ENCODE measurements at places on chromosomes 13 and 19.

- DNase-seq: no peak
Observed at GRCh38 chr13:20938302-20938701, 35.8 kb upstream of the XPO4 start.

DNA sequence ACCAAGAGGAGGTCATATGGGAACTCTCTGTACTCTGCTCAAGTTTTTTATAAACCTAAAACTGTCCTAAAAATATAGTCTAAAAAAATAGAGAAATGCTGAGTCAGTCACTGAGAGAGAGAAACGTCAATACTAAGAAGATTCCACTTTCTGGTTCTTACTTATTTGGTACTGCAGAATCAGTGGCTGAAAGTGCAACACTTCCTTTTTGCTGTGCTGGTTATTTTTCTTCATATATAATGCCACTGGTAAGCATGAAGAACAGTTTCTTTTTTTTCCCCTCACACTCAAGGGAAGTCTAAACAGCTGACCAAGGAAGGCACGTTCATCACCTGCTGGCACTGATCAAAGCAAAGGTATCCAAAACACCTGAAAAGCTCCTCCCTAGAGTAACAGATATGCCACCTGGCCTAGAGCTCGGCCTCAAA lies 44.3 kb upstream of the N4BP2L1 start:
- no peak for DNase-seq

GRCh38 chr13:61774903-61775302 lies 359.3 kb upstream of the PCDH20 start:
- no peak for DNase-seq

GRCh38 chr13:30870049-30870884 lies 35.8 kb upstream of the MEDAG start:
- no peak for DNase-seq

GRCh38 chr13:94825507-94825906 lies 113.2 kb upstream of the SOX21 start:
- no peak for DNase-seq

DNA sequence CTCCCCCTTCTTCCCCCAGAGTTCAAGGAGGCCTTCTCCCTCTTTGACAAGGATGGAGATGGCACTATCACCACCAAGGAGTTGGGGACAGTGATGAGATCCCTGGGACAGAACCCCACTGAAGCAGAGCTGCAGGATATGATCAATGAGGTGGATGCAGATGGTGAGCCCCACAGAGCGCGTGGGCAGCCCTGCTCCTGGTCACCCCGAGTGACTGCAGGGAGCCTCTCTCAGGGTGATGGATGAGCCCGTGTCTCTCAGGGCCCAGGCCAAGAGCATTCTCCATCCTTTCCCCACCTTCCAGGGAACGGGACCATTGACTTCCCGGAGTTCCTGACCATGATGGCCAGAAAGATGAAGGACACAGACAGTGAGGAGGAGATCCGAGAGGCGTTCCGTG lies 7.0 kb downstream of the CALM3 start:
- no peak for DNase-seq

DNA sequence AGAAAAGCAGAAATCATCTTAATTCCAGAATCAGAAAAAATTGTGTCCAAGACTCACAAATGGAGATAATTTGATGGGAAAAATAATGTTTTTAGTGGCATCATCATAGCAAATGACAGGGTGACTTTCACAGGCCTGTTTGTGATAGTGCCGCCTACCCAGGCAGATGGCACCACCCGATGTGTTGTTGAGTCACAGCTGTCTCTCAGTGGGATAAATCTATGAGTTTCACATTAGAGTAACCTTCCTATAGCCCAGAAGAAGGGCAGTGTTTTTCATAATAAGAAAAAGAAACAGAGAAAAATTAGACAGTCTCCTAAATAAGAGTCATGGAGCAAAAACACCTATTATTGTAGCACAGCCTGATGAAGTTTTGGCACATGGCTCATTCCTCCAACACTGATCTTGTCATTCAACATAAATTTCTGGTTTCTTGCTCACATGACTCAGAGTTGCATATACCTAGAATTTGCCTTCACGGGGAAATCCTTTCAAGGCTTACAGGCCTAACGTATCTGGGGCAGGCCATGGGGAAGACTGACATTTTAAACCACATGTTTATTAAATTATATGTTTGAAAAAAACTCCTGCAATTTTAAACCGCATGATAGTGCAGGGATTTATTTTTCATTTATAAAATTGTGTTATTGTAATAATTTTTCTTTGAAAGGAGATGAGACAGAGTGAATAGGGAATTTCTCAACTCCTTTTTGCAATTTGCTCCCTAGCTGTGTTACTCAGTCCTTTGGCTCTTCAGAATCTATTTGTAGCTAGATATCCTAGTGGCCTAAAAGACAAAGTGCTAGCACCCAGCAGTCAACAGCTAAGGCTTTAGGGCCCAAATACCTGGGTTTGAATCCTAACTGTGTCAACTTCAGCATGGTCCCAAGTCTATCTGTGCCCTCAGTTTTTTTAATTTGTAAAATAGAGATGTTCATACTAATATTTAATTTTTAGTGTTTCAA lies 393.7 kb downstream of the NDFIP2 start:
- no peak for DNase-seq

- no peak for DNase-seq
Observed at GRCh38 chr19:14442891-14443631, 10.0 kb downstream of the PKN1 start.

DNA sequence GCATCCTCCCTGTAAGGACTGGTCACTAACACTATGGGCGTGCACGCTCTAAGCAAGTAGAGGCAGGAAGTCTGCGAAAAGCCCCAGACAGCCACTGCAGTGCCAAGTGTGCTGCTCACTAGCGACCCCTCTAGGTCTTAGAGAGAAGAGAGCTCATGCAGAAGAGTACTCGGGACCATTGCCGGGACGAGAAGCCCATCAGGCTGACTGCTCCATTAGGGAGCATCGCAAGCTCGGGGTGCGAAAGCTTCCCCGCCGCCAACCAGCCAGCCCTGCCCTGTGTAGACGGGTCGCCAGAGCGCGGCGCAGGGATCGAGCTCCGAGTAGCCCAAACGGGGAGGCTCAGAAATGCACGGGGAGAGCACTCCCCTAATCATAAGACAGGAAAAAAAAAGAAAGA lies 16.6 kb downstream of the POU4F1 start:
- no peak for DNase-seq

DNA sequence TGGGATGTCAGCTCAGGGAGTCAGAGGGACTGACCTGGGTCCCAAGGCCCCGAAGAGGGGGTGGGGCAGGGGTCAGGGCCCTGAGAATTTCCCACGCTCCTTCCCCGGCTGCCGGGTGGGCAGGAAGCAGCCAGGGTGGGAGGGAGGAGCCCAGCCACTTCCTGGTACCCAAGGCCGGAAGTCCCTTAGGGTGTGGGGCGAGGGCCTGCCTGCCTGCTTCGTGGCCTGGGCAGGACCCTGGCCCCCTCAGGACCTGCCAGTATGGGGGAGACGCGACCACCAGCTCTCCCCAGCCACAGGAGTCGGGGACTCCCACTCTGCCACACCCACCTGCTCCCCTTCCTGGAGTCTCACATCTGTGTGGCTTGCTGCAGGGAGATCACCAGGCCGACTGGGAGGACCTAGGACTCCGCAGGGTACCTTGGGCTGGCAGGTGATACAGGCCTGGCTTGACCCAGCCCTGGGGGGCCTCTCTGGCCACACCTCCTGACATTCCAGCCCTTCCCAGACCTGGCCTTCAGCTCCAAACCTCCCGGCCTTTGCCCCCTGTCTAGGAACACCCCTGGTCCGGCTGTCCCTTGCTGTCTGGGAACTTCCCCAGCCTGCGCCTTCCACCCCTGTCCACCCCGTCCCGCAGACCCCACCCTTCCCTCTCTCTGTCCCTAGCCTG lies 9.8 kb upstream of the CIRBP start:
- DNase-seq: peak; percentile 73

DNA sequence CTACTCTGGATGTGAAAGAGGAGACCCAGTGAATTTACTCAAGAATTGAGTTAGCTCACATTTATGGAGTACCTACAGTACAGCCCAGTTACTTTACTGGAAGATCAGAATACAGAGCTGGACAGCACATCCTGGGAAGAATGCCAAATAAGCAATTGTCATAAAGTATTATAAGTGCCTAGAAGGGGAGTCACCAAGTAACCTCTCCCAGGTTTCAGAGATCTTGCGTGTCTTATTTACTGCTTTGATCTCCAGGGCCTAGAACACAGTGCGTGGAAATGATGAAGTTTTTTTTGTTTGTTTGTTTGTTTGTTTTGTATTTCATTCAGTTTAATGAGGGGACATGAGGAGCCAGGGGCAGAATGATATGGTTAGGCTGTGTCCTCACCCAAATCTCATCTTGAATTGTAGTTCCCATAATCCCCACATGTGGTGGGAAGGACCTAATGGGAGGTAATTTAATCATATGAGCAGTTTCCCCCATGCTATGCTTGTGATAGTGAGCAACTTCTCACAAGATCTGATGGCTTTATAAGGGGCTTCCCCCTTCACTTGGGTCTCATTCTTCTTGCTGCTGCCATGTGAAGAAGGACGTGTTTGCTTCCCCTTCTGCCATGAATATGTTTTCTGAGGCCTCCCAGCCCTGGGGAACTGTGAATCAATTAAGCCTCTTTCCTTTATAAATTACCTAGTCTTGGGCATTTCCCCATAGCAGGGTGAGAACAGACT lies 5.2 kb downstream of the GARRE1 start:
- DNase-seq: no peak

GRCh38 chr13:108220041-108220440 lies 1.8 kb downstream of the ABHD13 start:
- no peak for DNase-seq

DNA sequence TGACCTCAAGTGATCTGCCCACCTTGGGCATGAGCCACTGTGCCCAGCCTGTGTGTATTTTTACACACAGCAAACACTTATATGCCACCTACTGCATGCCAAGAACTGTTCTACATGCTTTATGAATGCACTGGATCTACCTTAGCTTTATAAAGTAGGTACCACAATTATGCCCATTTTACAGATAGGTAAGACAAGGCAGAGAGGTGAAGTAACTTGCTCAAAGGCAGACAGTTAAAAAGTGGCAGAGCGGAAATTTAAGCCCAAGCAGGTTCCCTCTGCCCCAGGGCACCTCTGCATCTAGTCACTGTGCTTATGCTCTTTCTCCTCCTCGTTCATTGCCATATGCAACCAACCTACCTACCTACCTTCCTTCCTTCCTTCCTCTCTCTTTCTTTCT lies 10.5 kb downstream of the ADAMTS10 start:
- no peak for DNase-seq

- peak; percentile 33 for DNase-seq
Observed at GRCh38 chr19:37654629-37655300, 500 bp downstream of the ZFP30 start.

DNA sequence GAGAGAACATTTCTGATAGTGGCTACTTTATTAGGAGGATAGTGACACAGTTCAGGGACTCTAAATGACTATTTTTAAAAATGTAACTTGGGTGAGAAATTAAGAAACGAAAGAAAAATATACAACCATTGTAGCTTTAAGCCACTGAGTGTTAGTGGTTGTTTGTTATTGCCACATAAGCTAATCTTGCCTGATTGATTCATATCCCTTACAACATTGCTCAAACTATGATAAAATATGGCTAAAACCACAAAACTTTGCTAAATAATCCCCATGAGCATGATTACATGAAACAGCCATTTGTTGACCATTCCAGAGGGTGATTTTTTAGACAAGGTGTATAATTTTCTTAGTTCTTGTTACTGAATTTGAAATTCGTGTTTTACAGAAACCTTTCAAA lies 343.4 kb downstream of the SLITRK5 start:
- no peak for DNase-seq

- DNase-seq: no peak
Observed at GRCh38 chr19:34291235-34291634, 36.9 kb downstream of the GARRE1 start.

- no peak for DNase-seq
Observed at GRCh38 chr19:57656346-57656745, 12.4 kb upstream of the ZSCAN4 start.

DNA sequence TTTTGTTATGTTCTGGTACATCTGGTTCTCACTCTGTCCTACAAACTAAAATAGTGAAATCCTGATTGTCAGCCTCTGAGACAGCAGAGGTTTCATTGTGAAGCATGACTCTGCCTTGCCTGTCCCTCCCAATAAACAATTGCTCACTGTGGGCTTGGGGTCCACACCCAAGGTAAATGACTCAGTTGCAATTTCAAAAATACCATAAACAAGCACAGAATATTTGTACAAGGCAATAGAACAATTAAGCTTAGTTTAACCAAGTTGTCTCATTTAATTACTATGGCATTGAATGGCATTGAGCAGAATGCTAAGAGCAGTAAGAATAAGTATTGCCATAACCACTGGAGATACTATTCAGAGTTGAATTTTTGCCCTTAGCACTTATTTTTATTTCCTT lies 353.6 kb downstream of the SPRY2 start:
- DNase-seq: no peak

GRCh38 chr19:31313291-31314030 lies 35.8 kb downstream of the TSHZ3 start:
- DNase-seq: no peak

- no peak for DNase-seq
Observed at GRCh38 chr13:24039621-24040475, 120.7 kb upstream of the SPATA13 start.

- no peak for DNase-seq
Observed at GRCh38 chr19:46241626-46242025, 12.1 kb downstream of the IGFL1 start.

DNA sequence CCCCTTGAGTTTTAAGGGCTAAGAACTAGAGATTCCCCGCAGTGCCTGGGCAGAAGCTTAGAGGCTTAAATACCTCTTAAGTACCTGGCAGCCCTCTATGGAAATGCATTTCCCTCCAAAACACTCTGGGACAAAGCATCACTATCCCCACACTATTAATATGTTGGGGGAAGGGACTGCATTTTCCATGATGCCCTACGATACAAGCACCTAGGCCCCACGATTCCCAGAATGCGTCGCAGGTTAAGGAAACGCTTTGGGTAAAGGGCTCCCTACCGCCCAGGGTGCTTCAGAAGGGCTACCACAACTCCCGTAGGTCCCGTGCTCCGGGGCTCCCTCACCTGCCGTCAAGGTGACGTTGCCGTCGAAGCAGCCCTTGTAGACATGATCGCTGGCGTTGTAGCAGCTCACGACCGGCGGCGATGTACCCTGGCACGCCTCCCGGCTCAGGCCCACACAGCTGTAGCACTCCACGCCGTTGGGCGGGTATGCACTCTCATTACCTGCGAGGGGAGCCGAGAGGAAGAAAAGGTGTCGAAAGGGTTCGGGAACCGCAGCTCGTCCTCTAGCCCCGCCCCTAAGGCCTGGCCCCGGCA lies 2.5 kb downstream of the LYPD3 start:
- no peak for DNase-seq

- no peak for DNase-seq
Observed at GRCh38 chr13:111975539-111976473, 91.1 kb upstream of the SOX1 start.
